ENCODE measurements at places on chromosomes 13 and 19. TPM values are rescaled to one million over a fixed set of nuclear protein-coding genes. Genes with fewer than 3 reads are reported as not detected.

GRCh38 chr19:33552928-33553279, 31.3 kb upstream of the PEPD start:
- DNase-seq = peak; percentile 50

DNA sequence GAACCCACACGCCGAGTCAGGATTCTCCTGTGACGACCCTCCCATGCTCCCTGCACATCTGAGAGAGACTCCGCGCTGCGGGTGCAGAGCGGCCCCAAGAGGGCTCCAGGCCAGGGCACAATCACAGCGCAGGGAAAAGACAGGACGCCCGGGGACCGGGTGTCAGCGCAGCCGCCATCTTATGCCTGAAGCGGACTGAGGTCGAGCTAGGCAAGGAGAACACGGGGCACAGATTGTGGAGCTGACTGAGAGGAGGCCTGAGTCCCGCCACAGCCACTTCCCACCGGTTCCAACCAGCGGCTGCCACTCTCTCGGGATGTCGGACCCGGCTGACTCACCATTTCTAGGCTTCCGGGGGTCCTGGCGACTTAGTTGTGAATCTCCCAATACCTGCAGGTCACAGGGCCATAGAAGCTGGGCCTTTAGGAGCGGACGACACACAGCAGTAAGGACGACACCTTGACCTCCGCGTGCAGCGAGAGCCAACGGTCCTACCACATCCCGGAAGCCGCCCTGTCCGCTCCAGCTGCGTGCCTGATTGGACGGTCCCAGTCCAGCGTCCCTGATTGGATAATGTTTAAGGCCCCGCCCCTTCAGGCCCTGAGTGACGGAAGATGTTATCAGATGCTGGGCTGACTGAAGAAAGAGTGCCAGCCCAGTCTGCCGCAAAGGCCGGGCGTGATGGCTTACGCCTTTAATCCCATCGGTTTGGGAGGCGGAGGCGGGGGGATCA, at the start of gene ZNF728:
Gene ZNF728, minus strand, starts transcription at position 487 of the 733 bp plus-strand sequence. Its CDS starts 146 bp downstream, at position 341.
- DNase-seq = no peak

DNA sequence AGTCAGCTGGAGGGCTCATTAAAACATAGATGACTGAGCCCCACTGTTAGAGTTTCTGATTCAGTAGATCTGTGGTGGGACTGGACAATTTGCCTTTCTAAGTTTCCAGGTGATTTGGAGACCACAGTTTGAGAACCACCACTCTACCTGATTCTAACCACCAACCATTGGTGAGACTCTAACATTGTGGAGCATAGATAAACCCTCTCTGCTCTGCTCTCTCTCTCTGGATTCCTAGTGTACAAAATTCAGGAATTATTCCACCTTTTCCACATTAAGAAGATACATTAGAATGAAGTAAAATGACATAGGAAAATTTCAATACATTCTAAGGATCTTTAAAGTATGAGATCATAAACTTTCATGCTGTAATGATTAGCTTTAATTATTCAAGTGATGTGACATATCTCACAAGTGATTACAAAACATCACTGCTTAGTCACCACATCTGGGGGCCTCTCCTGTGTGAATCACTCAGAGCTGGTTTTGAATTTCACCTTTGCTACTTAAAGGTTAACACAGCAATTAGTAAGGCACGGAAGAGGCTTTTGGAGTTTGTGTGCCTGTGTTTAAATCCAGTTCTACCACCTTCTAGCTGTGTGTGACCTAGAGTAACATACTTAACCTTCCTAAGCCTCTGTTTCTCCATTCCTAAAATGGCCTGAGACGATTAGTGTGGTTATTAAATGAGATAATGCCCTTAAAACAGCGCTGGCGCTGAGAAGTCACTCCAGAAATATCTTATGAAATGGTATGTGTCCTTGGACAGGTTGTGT, 78.5 kb upstream of the NBEA start:
- DNase-seq = no peak

ZNF304 gene
- polyA plus RNA-seq = 2.9 TPM

GRCh38 chr13:113630296-113630695, 27.7 kb downstream of the ATP4B start:
- DNase-seq = peak; percentile 16

CCDC169 gene
- polyA plus RNA-seq = 0.06 TPM

- no peak for DNase-seq
These were observed 75.0 kb upstream of the SLC15A1 start for GRCh38 chr13:98827449-98827848.

MYBPC2 gene
- 0.45 TPM for polyA plus RNA-seq

DNA sequence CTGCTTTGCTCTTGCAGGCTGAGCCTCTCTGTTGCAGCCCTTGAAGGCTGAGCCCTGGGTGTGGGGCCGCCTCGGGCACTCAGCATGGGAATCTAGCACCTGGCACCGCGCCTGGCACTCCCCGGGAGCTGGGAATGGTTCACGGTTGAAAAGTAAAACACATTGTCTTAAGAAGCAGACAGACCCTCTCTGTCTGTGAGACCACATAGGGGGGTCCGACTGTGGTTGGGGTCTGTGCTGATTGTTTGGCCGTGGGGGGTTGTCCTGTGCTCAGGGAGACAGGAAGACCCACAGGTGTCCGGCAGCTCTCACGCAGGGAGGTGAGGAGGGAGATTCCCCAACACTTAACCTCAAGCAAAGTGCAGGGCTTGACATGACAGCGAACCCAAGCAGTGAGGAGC, 64.8 kb downstream of the SOX1 start:
- peak; percentile 54 for DNase-seq

DNA sequence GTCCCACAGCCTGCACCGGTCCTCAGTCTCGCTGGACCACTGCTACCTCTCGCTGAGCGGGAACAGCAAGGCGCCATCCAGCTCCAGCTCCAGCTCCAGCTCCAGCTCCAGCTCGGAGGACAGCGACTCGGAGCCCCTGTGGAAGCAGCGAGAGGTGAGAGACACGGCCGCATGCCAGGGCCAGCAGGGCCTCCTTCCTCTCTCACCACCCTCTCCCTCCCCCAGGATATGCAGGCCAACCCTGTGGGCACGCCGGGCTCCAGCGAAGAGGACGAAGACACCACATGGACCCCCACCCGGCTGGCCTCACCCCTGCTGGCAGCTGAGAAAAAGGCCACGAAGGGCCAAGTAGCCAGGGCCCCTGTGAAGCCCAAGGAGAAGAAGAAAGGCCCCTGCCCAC, 7.3 kb downstream of the SIX5 start:
- DNase-seq = no peak

CYP2F1 gene
- not detected for polyA plus RNA-seq

CGB2 gene
- not detected for polyA plus RNA-seq

- no peak for DNase-seq
These were observed 93.9 kb downstream of the DOCK9 start for GRCh38 chr13:98883998-98884397.

CEACAM16 gene
- not detected for polyA plus RNA-seq

DNA sequence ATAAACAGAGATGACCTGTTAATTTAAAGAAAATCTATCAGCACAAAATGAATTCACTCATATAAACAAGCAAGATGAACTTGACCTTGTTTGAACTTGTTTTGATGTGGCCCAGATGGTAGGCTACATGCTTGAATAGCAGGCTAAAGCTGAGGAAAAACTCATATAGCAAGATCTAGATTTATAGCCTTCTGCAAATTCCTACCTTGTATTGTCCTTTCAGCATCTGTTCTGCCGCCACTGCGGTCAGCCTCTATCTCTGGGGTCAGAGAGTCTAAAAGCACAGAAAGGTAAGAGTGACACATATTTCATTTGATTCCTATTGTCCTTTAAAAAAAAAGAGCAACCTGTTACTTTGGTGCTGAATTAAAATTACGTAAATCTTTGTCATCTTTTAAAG, 392.1 kb downstream of the DACH1 start:
- no peak for DNase-seq

HSPH1 gene
- polyA plus RNA-seq = 30.0 TPM
